ENCODE measurements at places on chromosomes 2 and 18.

- DNase-seq = no peak
These were observed 14.3 kb downstream of the C2orf76 start for GRCh38 chr2:119352357-119352756.

- no peak for DNase-seq
These were observed 466.1 kb downstream of the TGIF1 start for GRCh38 chr18:3916082-3916481.

- DNase-seq = peak; percentile 18
These were observed 2.7 kb upstream of the PID1 start for GRCh38 chr2:229273723-229274338.

DNA sequence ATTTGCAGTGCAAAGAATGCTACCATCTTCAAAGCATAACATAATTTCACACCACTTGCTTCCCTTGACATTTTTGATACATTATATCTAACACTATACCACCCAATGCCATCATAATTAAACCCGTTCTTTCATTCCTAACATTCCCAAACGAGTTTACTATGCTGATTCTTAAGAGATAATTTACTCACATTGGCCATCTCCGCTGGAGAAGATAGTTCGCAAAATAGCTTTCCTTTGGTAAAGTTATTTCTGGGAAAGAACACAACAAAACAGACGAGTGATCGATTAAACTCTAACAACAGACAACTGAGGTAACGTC lies 716 bp downstream of the MMADHC start:
- no peak for DNase-seq

GRCh38 chr18:53991805-53992204 lies 232.7 kb downstream of the MBD2 start:
- DNase-seq = no peak

- DNase-seq = no peak
These were observed 29.0 kb downstream of the LINC00305 start for GRCh38 chr18:64119916-64120315.

GRCh38 chr2:94861308-94862152 lies 9.7 kb upstream of the TEKT4 start:
- DNase-seq = no peak

- no peak for DNase-seq
These were observed 22.0 kb downstream of the FAM98A start for GRCh38 chr2:33577084-33577483.

DNA sequence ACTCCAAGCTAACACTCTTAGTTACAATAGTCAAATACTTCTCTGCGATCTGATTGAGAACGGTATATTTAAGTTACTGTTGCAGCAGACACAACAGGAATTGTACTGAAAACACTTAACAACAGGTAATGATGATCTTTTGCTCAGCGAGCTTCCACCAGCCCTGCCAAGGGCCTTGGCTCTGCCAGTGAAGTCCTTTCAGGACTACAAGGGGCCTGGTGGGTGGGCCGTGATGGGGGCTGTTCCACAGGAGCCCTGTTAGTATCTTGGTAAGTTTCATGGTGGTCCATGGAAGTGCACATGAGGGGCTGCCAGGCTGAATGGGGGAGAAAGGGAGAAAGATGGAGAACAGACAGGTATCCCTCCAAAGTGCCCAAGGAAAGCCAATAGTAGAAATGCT lies 178.6 kb upstream of the DOK6 start:
- no peak for DNase-seq

- no peak for DNase-seq
These were observed 62.8 kb upstream of the RBM44 start for GRCh38 chr2:237735798-237736197.

GRCh38 chr2:120677221-120677620 lies 58.4 kb upstream of the GLI2 start:
- DNase-seq = no peak

Data from DND-41 (cell line).